ENCODE measurements at places on chromosomes 6 and 20.

GRCh38 chr6:5083813-5084359 is 1.3 kb upstream of the PPP1R3G start:
- no peak for DNase-seq

- DNase-seq, result no peak
Observed at GRCh38 chr6:17415321-17415720, 21.9 kb downstream of the CAP2 start.

DNA sequence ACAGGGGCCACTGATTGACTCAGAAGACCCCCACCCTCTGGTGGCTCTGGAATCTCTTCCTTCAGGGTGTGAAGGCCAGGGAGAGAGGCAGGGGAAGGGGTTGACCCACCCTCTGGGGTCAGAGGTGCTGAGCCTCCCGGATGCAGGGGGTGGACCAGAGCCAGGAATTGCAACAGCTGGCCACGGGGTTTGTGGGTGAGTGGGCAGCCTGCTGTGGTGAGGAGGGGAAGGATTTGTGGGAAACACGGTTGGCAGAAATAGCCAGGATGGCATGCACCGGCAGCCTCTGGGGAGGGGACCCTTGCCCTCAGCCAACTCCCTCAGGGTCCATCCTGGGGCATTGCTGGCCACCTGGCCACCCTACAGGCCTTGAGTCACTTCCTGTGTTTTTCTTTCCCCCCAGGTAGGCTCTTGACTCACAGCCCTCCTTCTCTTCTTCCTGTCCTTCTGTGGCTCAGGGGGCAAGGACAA is 92.8 kb downstream of the MRPL14 start:
- no peak for DNase-seq

GRCh38 chr6:117448732-117449485 is 23.2 kb upstream of the ROS1 start:
- DNase-seq, result peak; percentile 74

DNA sequence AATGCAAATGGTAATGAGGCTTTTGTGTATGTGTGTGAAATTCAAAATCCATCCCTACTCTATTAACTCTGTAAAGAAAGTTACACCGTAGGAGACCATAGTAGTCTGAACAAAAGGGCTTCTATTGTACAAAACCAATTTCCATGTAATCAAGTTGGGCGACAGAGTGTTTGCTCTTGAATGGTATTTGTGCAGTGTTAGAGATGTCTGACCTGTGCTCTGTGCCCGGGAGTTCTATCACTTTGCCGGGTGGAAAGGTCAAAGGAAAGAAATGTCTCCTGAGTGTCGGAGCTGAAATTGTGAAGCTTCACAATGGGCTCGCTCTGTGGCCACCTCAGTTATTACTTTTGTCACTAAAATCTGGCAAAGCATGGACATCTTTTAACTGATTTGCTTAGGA is 312.0 kb downstream of the SAMD5 start:
- no peak for DNase-seq

- DNase-seq, result no peak
Observed at GRCh38 chr6:161575523-161576254, 301.8 kb upstream of the AGPAT4 start.

- DNase-seq, result no peak
Observed at GRCh38 chr6:53985366-53985765, 125.9 kb upstream of the MLIP start.

DNA sequence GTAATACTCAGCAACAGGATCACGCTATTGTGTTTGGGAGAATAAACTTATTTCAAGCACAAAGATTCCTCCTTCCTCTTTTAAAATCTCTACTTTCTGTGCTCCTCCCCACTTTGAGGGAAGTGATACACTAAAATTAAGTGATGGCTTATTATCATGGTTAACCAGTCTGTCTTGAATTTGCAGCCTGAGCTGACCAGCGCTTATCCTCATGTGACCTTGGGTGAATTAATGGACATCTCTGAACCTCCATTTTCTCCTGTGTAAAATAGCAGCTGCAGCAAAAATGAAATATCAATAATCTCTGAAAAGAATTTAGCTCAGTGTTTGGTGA is 222.6 kb downstream of the BCAS1 start:
- DNase-seq, result no peak

DNA sequence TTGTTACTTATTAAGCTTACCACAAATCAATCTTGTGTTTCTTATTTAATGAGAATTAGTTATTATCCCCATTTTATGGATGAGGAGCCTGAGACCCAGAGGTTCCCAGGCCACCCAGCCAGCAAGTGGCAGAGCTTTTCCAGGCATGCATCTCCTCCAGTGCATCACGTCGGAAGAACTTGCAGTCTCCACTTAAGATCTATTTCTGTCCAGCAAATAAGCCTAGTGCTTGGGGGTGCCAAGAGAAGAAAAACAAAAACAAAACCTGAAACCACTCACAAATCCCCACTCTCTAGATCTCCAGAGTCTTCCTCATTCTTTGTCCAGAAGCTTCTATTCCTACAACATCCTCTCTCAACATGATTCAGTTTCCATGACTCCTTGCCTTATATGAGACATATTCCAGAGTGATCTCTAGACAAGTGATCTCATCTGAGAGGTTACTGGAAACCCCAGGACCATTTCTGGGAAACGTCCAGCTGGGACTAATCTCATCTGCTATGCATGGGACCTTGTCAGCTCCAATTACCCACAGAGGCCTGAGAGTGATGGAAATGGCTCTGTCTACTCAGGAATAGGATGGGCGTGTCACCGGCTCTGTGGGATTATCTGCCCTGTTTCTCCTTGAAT is 4.1 kb downstream of the GUCA1B start:
- DNase-seq, result peak; percentile 69

DNA sequence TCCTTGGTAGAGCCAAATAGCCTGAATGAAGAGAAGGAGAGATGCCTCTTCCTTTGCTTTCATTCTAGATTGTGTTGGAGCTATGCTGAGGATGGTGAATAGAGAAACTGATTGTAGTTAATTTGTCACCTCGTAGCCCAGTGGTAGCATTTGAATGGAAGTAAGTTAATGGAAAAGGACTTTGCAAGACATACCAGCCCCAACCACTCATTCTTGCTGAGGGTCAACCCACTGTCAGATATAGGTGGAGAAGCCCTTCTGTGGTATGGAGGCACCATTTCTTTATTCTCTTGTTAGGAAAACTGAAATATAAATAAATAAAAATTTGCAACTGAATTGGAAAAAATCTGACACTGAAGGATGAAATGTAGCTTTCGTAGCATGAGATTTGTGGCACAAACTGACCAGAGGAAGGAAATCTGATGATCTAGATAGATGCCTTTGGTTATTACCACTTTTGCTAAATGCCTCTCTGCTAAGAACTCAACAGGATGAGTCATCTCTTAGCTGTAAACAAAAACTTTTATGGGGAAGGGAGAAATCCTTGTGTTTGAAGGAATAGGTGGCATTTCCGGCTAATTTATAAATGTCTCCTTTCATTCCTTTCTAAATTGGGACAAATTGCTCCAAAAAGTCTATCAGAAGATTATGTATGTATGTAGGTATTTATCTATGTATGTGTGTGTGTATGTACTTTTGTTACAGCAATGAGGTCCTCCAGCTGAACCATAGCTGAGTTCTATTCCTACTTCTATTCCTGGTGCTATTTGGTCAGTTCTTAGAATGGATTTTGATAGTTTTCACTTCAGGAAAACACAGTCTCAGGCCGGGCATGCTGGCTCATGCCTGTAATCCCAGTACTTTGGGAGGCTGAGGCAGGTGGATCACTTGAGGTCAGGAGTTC is 76.5 kb upstream of the SUPT3H start:
- DNase-seq, result peak; percentile 37

- no peak for DNase-seq
Observed at GRCh38 chr6:50654155-50654554, 59.2 kb upstream of the TFAP2D start.

DNA sequence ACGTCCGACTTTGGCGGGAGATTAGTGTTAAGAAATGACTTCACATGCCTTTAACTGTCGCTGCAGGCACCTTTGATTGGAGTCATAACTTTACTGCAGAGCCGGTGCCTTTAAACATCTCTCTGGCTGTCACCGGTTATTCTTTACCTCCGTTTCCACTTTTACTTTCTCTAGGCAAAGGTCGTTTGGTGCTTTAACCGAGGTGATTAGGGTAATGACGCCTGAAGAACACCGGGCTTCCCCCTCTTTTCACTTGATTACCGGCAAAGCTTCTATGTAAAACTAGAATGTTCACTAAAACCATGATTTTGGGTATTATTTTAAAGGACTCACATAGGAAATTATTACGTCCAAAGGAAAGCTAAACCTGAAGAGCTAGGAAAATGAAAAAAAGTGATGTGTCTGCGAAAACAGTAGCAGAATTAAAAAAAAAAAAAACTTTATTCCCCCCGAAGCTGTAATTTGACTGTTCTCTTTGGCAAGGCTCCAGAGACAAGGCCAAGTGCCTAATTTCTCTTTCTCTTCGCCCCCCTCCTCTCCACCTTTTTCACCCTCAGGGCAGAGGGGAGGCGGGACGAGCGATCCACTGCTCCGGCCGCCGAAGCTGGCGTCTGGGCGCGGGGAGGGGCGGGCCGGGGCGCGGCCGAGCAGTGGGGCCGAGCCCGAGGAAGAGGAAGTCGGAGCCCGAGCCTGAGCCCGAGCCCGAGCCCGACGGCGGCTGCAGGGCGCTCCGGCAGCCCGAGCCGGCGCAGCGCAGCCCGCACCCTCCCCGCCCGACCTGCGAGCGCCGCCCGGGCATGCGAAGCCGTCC is at the start of gene PLEKHG1:
PLEKHG1 (plus strand) TSS at position 687 of the 811 bp plus-strand sequence. CDS start 133,797 bp downstream, outside the sequence.
- DNase-seq, result no peak

- DNase-seq, result peak; percentile 15
Observed at GRCh38 chr6:144797881-144798589, 512.9 kb downstream of the UTRN start.

Measured in AG04450 (cell line).